ENCODE measurements at places on chromosomes 2 and 18. TPM values are rescaled to one million over a fixed set of nuclear protein-coding genes. Genes with fewer than 3 reads are reported as not detected.

FBXO15 gene
- total RNA-seq, result 1.5 TPM

PLEKHH2 gene
- total RNA-seq, result 0.02 TPM

C2orf80 gene
- not detected for total RNA-seq

MAP2 gene
- total RNA-seq, result 0.38 TPM

DHRS9 gene
- total RNA-seq, result 0.24 TPM

GRCh38 chr2:197647961-197648690, 27.3 kb downstream of the RFTN2 start:
- no peak overlapping the region for H3K4me3 ChIP-seq
- H3K27ac ChIP-seq, result no peak overlapping the region
- H3K27me3 ChIP-seq, result no peaks in the 10 kb centered on the region
- no peaks in the 10 kb centered on the region for H3K4me1 ChIP-seq
- no peaks in the 10 kb centered on the region for H3K36me3 ChIP-seq
- DNase-seq, result no peak

- H3K27me3 ChIP-seq, result no peaks in the 10 kb centered on the region
- H3K4me3 ChIP-seq, result peak overlapping the region; percentile 92
- no peaks in the 10 kb centered on the region for H3K36me3 ChIP-seq
- H3K4me1 ChIP-seq, result peaks cover 29% of the 10 kb centered on the region
Measured at GRCh38 chr18:63366213-63367052, 573 bp downstream of the KDSR start.

DNA sequence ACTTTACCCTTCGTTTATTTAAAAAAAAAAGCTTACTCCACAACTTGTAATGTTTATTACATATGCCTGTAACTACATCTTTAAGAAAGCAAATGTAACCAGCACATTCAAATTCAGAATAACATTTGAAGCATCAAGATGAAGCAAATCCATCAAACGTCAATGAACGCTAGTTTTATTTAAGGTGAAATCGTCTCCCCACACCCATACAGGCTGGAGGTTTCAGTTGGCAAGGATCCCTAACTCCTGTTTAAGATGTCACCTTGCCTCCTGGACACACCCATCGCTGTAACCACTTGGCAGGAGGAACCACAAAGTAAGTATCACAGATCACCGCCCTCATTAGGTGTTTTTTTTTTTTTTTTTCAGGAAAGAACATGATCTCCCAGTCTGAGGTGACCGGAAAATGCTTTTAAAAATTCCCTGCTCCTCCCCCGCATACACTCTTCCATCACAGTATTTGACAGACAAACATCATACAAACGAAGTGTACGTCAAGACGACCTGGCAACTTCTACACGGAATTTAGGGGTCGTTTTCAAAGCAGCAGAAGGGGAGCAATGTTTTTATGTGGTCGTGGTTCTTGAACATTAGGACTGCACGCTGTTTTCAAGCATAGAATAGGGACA, 19.7 kb upstream of the STPG4 start:
- no peaks in the 10 kb centered on the region for H3K27me3 ChIP-seq
- peak overlapping the region; percentile 56 for H3K4me3 ChIP-seq
- peak overlapping the region; percentile 100 for H3K27ac ChIP-seq
- H3K36me3 ChIP-seq, result no peaks in the 10 kb centered on the region

- DNase-seq, result no peak
- no peaks in the 10 kb centered on the region for H3K4me1 ChIP-seq
- H3K4me3 ChIP-seq, result no peak overlapping the region
- no peaks in the 10 kb centered on the region for H3K36me3 ChIP-seq
- no peaks in the 10 kb centered on the region for H3K27me3 ChIP-seq
Measured at GRCh38 chr2:208172125-208172524, 8.7 kb upstream of the CRYGA start.

DNA sequence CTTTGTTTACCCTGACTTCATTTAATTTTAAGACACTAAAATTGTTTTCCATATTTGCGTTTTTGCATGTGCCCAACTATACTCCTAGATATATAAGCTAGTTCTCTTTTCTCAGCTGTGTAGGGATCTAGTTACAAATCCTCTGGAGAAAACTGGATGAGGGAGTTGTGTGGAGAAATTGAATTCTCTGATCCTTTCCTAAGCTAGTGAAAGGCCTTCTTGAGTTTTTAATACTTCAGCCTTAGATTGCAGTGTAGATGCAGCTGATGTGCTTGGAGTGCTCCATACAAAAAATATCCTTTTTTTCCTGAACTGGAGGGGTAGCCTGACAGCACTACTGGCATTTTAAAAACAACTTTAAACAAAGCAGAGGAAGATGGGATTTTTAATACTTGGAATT, 8.6 kb upstream of the MTX2 start:
- H3K4me1 ChIP-seq, result no peaks in the 10 kb centered on the region
- no peak overlapping the region for H3K27ac ChIP-seq
- H3K4me3 ChIP-seq, result no peak overlapping the region

DNA sequence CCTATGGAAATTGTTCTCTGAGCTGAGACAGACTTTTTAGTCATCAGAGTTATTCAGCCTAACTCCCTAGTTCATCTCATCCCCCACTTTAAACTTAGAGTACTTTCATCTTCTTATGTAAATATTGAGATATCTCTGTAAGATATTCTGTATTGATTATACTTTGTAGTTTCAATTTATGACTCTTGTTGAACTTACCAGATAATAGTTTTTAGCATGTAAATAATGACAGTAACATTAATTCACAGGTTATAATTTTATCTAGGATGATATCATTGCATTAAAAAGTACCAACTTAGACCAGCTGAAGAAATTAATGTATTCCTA, 14.8 kb upstream of the EIF2AK2 start:
- H3K27ac ChIP-seq, result no peak overlapping the region
- H3K36me3 ChIP-seq, result no peaks in the 10 kb centered on the region
- no peak overlapping the region for H3K4me3 ChIP-seq
- H3K4me1 ChIP-seq, result no peaks in the 10 kb centered on the region
- DNase-seq, result no peak

GRCh38 chr18:78458356-78458755, 521.3 kb upstream of the SALL3 start:
- no peak for DNase-seq
- H3K27me3 ChIP-seq, result no peaks in the 10 kb centered on the region
- H3K27ac ChIP-seq, result no peak overlapping the region
- H3K4me3 ChIP-seq, result no peak overlapping the region
- H3K36me3 ChIP-seq, result no peaks in the 10 kb centered on the region

- H3K36me3 ChIP-seq, result no peaks in the 10 kb centered on the region
- no peak overlapping the region for H3K27ac ChIP-seq
- H3K4me1 ChIP-seq, result no peaks in the 10 kb centered on the region
Measured at GRCh38 chr2:138794724-138795123, 14.5 kb upstream of the NXPH2 start.

GRCh38 chr18:74249181-74249968, 42.4 kb downstream of the CYB5A start:
- no peak overlapping the region for H3K4me3 ChIP-seq
- H3K4me1 ChIP-seq, result no peaks in the 10 kb centered on the region
- H3K27me3 ChIP-seq, result no peaks in the 10 kb centered on the region

- no peaks in the 10 kb centered on the region for H3K4me1 ChIP-seq
- no peak overlapping the region for H3K4me3 ChIP-seq
- H3K36me3 ChIP-seq, result no peaks in the 10 kb centered on the region
Measured at GRCh38 chr18:10131081-10131459, 217.3 kb downstream of the VAPA start.

DNA sequence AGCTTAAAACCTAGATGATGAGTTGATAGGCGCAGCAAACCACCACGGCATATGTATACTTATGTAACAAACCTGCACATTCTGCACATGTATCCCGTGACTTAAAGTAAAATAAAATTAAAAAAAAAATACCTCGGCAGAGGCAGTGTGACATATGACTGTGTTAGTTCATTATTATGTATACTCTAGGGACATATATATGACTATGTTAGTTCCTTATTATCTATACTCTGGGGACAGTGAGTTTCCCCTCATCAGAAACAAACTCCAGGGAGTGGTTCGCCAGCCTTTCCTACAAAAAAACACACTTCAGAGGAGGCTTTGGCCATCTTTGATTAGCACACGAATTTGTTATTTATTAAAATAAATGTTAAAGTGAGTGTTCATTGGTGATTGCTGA, 209.5 kb downstream of the PIEZO2 start:
- H3K27ac ChIP-seq, result no peak overlapping the region
- no peaks in the 10 kb centered on the region for H3K27me3 ChIP-seq
- DNase-seq, result no peak
- H3K4me3 ChIP-seq, result no peak overlapping the region
- no peaks in the 10 kb centered on the region for H3K36me3 ChIP-seq

GRCh38 chr2:226477221-226478108, 322.2 kb downstream of the IRS1 start:
- no peak overlapping the region for H3K4me3 ChIP-seq
- H3K4me1 ChIP-seq, result no peaks in the 10 kb centered on the region
- DNase-seq, result no peak
- no peaks in the 10 kb centered on the region for H3K27me3 ChIP-seq
- no peaks in the 10 kb centered on the region for H3K36me3 ChIP-seq

DNA sequence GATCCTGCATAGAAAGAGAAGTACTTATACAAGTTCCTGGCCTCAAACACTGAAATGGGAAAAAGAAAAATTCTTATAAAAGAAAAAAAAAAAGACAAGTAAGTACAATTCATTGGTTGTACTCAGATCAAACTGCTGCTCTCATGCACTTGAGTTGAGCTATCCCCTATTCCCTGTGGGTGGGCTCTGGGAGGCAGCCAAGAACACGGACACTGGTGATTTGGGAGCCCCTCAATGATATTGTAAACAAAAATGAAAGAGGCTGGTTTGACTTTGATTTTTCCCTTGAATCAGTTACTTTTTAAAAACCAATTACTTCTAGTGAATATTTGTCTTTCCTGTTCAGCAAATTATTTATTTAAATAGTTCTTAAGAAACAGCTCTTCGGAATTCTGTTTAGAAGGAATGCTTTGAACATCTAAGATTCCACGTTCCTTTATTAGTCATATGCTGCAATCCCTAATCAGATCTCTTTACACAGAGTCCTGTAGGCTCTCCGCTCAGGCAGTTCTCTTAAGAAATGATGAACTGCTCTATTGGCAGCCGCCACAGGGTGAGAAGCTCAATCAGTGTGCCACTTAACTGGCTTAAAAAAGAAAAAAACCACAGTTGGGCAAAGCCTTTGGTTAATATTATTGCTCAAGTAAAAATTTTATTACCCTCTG, 225.1 kb downstream of the TMEM182 start:
- no peaks in the 10 kb centered on the region for H3K36me3 ChIP-seq
- no peak overlapping the region for H3K4me3 ChIP-seq
- no peaks in the 10 kb centered on the region for H3K4me1 ChIP-seq
- no peaks in the 10 kb centered on the region for H3K27me3 ChIP-seq
- no peak overlapping the region for H3K27ac ChIP-seq

DNA sequence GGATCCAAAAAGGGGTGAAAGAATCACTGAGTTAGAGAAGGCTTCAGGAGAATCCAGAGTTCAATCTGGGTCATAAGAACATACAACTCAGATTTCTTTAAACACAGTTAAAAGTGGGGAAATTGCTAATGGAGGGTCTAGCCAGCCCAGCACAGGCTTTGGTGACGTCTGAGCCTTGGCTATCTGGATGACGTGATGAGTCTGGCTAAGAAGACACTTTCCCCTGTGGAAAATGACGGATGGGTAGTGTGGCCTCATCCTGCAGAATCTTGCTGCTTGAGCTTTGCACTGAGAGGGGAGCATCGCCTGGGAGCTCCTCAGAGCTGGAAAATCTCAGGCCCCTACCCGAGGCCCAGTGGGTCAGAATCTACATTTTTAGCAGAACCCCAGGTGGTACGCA, 19.2 kb downstream of the EDAR start:
- no peaks in the 10 kb centered on the region for H3K36me3 ChIP-seq
- H3K27ac ChIP-seq, result no peak overlapping the region
- H3K27me3 ChIP-seq, result no peaks in the 10 kb centered on the region

DNA sequence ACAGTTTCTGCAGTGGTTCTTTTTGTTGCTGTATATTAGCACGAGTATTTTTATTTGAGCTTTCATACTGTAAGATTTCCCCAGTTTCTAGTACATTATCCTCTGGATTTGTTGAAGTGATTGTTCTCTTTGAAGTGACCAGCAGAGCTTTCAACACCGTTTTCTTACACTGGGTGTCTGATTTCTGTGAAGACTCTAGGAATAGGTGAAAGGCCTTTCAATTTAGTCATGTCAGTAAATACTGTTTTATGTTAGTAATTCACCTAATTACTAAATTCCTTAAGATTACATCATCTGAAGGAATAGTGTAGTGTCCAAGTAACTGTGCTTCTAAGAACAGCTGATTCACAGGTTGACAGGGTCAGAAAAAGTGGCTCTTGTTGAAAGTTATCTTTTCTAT, 2.3 kb downstream of the PPM1B start:
- peak overlapping the region; percentile 96 for H3K27ac ChIP-seq
- no peaks in the 10 kb centered on the region for H3K36me3 ChIP-seq
- DNase-seq, result no peak
- H3K4me3 ChIP-seq, result peak overlapping the region; percentile 83
- H3K27me3 ChIP-seq, result no peaks in the 10 kb centered on the region

DNA sequence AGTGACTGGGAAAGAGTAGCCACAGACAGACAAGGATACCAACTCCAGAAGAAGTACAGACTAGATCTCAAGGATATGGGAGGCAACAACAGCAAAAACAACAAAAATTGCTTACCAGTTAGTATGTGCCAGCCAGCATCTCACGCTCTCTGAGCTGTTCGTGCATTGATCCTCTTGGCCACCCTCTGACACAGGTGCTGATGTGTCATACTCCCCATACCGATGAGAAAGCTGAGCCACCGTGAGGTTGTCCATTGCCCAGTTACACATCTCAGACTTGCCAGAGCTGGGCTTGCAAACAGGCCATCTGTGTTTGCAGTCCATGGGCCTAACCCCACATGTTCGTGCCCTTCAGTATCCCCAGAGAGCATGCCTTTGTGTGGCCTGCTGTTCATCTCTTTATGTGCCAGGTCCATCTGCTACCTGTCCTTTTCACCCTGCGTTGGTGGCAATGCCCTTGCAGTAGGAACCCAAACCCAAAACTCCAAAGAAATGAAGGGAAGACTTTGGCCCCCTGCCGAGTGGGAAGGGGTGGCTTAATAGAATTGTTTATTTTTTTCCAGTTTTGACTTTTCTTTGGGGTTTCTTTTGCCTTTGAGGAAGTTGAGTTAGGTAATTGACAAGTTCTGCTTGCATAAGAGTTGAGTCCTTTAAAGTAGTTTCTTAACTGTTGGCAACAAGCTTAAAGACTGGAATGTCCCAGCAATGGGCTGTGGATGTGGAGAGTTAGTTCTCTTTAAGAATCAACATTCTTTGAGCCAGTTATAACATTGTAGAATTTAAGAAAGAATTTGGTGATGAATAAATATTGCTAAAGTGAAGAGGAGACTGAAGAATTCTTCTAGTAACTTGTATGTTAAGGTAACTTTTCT, 46.7 kb downstream of the LYPD6B start:
- no peaks in the 10 kb centered on the region for H3K4me1 ChIP-seq
- H3K36me3 ChIP-seq, result no peaks in the 10 kb centered on the region

GRCh38 chr2:215466097-215466909, 30.4 kb upstream of the FN1 start:
- H3K27me3 ChIP-seq, result no peaks in the 10 kb centered on the region
- no peak overlapping the region for H3K4me3 ChIP-seq
- H3K27ac ChIP-seq, result no peak overlapping the region
- H3K36me3 ChIP-seq, result no peaks in the 10 kb centered on the region
- no peak for DNase-seq
